Upper lobe of left lung (tissue), 6 donors: ENCODE measurements at places on chromosomes 4 and X.
A peak's percentile ranks its signal among the peaks of the same experiment; 100 is the strongest.

GRCh38 chr4:183321516-183321915 is 710 bp downstream of the CLDN24 start:
- no peak for DNase-seq

GRCh38 chrX:31516527-31516926 is 444.7 kb upstream of the FTHL17 start:
- no peak for DNase-seq

DNA sequence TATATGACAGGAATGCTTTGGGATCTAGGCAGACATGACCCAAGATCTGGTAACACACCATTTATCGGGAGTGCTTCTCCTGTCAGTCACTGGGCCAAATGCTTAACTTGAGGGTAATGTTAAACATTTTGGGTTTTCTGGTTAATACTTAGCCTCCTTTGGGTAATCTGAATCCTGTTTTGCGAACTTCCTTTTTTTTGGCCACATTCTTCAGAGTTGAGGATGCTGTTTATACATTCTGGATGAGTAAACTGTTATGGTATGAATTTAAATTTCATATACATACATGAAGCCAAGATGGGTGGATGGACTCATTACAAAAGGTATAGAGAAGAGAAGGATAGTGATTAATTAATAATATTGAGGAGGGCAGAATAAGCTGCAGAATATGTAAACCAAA is 36.1 kb downstream of the MID1IP1 start:
- DNase-seq, result no peak

- DNase-seq, result no peak
Measured at GRCh38 chr4:40910706-40911105, 161.0 kb downstream of the NSUN7 start.

DNA sequence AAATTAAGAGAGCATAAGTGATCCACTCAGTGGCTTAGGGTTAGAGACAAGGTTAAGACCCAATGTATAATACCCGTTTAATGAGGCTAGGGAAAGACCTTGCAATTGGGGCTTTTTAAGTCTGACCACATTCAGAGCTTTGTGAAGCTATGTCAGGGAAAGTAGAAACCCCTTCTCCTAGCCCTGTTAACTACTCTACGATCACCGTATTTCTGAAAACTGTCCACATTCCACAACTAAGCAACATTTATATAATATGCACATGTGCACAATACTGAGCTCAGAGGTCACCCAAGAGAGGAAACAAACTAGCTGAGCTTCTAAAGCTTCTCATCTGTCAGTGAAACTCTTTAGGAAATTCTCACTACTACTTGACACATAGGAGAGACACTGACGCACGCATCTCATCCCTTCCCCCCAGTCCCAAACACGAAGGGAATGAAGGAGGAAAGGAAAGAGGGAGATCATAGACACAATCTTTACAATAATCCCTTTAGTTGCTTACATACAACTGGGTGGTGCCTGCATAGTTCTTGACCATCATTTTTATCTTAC is 56.2 kb downstream of the METTL14 start:
- DNase-seq, result no peak

- no peak for DNase-seq
Measured at GRCh38 chr4:99383833-99384392, 31.4 kb upstream of the ADH1C start.

- no peak for DNase-seq
Measured at GRCh38 chr4:72875545-72875944, 194.0 kb downstream of the COX18 start.

- DNase-seq, result no peak
Measured at GRCh38 chr4:153758688-153759406, 977 bp downstream of the RNF175 start.

DNA sequence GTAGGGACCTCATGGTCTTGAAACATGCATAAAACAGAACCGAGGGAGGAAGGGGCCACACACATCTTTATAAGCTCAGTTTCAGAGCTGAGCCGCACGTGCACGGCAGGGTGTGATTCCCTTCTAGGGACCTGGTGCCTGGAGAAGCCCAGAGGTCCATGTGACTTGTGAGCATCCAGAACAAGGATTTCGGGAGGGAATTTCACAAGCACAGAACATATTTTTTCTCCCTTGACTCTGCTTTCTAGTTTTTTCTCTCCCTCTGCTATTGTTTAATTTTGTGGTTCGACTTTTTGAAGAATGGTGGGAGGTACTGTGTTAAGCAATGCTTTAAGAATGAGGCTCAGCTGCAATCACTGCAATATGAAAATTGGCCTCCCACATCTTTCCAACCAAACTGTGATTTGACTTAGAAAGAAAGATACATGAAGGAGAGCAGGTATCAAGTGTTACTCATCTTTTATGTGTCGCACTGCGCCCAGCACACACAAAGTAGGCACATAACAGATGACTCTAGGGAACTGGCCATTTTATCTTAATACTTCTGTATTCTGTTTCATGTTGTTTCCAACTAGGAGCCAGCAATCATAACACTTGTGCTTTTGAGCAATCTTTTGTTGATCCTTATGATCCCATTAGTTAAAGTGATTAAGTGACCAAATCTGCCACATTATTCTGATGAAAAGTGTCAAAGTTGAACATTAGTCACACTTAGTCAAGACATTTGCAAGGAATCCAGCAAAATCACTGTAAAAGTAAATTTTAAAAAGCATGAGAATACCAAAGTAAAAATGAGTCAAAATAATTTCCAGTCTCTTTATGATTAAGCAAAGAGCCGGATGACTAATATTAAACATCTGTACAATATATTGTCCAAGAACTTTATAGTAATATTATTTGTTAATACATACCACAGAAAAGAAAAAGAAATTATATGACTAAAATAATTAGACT is 86.4 kb downstream of the SHISA3 start:
- DNase-seq, result no peak

- DNase-seq, result no peak
Measured at GRCh38 chrX:34884817-34885216, 57.8 kb upstream of the FAM47B start.

DNA sequence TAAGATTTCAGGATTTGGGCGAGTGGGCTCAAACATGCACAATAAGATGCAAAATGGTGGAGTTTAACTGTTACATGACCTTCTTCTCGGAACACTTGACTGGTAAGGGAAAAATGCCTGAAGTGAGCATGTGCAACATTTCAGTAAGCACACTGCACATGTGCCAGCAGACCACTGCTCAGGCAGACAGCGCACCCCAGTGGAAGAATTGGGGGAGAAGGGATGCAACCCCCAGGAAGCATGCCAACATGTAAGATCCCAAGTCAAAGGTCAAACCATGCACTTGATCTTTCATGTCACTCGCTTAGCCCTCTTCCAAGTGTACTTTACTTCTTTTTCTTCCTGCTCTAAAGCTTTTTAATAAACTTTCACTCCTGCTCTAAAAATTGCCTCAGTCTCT is 256.3 kb downstream of the CENPC start:
- DNase-seq, result no peak

DNA sequence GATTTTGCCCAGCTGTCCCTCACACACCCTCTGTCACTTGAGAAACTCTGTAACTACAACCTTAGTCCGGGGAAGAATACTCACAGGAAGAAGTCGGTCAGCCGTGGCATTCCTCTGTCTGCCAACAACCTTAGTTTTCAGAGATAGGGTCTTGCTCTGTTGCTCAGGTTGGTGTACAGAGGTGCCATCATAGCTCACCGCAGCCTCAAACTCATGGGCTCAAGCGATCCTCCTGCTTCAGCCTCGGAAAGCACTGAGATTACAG is 12.2 kb upstream of the SPCS3 start:
- DNase-seq, result no peak

- no peak for DNase-seq
Measured at GRCh38 chrX:152725409-152725808, 8.1 kb downstream of the CSAG1 start.

- no peak for DNase-seq
Measured at GRCh38 chr4:61254406-61254805, 54.3 kb downstream of the ADGRL3 start.

DNA sequence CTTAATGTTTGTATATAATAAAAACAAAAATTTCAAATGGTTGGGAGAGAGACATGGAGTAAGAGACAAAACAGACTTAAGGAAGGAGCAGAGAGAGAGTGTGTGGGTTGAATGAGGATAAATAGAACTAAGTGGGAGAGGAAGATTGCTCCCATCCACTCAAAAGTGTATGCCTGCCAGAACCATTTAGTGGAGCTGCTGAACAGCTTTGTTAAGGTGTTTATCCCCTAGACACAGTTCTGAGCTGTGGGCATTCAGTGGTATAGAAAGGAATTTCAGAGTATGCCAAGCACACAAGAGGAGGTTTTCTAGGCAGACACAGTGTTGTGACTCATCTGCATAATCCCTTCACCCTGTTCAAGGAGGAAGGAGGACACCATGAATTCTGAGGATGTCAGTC is 508.6 kb upstream of the EPHA5 start:
- no peak for DNase-seq

GRCh38 chr4:7332216-7333023 is 102.3 kb downstream of the PSAPL1 start:
- DNase-seq, result no peak

DNA sequence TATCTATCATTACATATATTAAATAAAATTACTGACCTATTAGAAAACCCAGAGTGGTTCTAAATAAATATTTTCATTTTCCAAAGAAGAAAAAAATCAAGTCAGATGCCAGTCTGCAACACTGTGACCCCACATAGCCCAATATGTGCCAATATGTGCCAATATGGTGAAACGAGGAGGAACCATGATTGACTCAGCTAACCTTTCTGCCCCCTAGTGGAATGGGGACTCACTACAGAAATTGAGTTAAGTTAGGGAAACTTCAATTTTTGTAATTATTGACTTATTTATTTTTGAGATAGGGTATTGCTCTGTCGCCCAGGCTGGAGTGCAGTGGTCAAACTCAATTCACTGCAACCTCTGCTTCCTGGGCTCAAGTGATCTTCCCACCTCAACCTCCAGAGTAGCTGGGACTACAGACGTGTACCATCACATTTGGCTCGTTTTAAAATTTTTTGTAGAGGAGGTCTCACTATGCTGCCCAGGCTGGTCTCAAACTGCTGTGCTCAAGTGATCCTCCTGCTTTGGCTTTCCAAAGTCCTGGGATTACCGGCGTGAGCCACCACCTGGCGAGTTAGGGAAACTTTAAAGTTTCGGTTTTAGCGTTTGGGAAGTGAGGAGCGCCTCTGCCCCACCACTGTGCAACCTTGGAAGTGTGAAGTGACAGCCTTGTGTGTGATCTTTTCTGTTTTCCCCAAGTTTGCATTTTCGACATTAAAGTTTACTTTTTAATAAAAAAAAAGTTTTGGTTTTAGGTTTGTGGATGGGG is 116.8 kb upstream of the SHISA3 start:
- no peak for DNase-seq

DNA sequence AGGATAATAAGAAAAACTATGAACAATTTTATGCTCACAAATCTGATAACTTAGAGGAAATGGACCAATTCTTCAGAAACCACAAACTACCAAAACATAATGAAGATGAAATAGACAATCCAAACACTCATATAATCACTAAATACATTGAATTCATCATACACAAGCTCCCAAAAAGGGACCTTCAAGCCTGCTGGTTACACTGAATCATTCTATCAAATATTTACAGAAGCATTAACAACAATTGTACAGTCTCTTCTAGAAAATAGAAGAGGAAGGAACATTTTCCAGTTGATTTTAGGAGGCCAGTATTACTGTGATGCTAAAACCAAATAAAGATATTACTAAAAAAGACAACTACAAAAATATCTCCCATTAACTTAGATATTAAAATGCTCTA is 88.3 kb downstream of the IL15 start:
- DNase-seq, result no peak

GRCh38 chr4:110196206-110196870 is 2.1 kb downstream of the ELOVL6 start:
- DNase-seq, result peak; percentile 60

DNA sequence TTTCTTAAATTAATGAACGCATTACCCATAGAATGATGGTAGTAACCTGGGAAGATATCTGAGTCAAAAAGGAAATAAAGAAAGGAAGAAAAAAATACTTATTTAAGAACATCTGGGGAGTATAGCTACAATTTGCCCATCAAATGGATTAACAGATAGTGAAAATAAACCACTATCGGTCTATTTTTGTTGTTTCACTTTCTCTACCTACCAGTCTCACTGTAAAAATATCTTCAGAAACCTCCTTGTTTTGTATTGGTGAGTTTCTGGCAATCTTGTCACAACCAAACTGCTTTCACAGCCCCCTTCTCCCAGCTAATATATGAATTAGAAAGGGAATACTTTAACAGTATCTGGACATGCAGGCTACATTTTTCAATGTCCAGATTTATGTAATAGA is 783.5 kb downstream of the STPG2 start:
- DNase-seq, result no peak

DNA sequence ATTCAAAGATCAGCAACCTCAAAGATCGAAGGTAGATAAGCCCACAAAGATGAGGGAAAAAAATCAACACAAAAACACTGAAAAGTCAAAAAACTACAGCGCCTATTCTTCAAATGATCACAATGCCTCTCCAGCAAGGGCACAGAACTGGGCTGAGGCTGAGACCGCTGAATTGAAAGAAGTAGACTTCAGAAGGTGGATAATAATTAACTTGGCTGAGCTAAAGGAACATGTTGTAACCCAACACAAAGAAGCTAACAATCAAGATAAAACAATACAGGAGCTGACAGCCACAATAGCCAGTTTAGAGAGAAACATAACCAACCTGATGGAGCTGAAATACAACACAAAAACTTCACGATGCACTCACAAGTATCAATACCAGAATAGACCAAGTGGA is 231.1 kb downstream of the STPG2 start:
- no peak for DNase-seq

DNA sequence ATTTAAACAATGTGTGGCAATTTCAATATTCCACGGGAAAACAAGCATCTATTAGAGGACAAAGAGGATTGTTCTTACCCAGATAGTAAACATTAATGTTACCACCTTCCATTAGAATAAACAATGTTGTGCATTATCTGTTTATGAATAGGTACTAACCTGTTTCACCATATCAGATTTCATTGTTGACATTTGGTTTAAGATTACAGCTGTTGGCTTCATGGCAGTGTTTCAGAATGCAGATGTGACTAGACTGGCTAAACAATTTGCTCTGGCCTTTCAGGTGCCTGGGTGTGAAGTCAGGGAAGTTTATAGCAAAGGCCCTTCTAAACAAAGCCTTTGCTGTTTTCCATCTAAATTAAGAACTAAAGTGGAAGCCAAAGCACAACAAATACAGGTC is 464.7 kb upstream of the FAM47C start:
- no peak for DNase-seq

DNA sequence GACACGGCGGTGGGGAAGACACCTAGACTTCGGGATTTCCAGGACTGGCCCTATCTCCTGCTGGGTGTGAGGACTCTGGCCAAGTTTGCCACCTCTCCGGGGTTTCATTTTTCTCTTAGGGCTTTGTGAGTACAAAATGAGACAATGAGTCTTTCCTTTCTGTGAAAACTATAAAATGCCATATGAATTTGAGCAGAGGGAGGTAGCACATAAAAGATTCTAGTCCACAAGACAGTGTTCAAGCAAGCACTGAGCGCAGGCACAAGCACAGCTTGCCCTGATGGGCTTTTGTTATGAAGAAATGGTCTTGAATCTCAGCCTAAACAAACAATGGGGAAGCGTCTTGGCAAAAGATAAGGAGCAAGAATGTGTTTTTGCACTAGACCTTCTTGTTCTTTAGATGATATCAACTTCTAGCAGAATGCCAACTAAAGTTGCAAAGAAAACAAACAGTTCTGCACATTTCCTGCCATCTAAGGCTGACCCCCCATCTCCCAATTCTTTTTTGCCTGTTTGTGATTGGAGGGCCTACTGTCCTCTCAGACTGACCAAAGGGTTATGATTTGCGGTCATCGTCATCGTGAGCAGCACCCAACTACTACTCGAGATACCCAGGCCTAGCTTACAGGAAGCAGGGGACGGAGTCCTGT is 73.0 kb upstream of the ZNF518B start:
- DNase-seq, result no peak

GRCh38 chrX:119507206-119507605 is 39.0 kb downstream of the SLC25A5 start:
- no peak for DNase-seq
